ENCODE measurements at places on chromosomes 12 and 14.
A peak's percentile ranks its signal among the peaks of the same experiment; 100 is the strongest.

DNA sequence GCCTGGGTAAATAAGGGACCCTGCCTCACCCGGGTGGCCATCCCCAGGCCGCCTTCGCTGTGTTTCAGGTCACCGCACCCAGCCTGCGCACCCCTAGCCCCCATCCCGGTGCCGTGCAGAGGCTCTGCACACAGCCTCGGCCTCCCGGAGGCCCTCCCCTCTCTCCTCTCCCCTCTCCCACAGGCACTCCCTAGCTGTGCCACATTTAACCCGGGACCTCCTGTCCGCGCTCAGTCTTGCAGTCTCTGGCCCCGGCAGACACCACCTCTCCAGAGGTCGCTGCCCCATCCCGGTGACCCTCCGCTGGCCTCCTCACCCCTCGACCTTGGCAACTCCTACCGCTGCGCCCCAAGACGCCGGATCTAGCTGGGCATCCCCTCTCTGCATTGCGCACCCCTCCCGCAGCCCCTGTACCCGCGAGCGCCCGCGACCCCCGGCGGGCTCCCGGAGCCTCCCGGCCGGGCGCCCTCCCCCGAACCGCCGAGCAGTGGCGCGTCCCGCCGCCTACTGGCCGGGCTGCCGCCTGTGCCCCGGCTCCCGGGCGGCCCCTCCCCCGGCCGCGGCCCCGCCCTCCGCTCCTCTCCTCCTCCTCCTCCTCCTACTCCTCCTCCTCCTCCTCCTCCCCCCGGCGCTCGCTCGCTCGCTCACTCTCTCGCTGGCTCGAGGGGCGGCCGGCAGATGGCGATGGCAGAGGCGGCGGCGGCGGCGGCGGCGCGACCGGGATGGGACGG is 120.7 kb downstream of the AACS start:
- DNase-seq = peak; percentile 13

DNA sequence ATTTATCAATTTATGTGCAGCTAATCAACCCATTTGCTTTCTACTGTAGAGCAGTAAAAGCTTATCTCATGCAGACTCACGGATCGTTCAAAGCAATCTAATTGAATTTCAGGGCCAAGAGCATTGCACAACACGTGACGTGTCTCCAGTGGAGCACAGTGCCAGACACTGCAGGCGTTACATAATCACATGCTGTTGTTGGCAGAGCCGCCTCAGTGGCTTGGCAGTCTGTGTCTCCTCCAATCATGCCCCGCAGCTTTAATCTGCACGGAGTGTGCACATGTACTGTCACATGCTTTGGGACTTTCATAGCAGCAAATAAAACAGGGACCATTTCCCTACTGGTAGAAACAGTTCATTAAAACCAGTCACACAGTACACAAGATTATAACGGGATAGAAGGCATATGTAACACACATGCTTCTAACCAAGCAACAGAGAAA is 309.3 kb downstream of the ITPR2 start:
- DNase-seq = peak; percentile 24

GRCh38 chr12:57452181-57452936 is 2.7 kb upstream of the INHBE start:
- no peak for DNase-seq

GRCh38 chr12:80556566-80556965 is 112.5 kb downstream of the PTPRQ start:
- no peak for DNase-seq

All from cortex of kidney (tissue), 1 donor.